Lung microvascular endothelial cell (primary cell): ENCODE measurements at places on chromosomes 12 and 14. TPM values are rescaled to one million over a fixed set of nuclear protein-coding genes. Genes with fewer than 3 reads are reported as not detected.

DNA sequence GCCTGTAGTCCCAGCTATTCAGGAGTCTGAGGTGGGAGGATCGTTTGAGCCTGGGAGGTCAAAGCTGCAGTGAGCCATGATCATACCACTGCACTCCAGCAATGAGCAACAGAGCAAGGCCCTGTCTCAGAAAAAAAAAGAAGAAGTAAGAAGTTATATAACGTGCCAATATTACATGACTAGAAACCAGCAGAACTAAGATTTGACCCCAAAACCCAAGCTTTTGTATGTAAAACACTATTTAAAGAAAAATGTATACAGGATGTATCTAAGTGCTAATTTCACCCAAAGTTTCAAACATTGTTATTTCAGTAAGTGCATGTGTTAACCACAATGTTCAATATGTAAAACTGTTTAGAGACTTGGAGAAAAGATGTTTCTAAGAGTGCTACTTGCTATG is 94.7 kb downstream of the SLC5A8 start:
- no peak for DNase-seq

DNA sequence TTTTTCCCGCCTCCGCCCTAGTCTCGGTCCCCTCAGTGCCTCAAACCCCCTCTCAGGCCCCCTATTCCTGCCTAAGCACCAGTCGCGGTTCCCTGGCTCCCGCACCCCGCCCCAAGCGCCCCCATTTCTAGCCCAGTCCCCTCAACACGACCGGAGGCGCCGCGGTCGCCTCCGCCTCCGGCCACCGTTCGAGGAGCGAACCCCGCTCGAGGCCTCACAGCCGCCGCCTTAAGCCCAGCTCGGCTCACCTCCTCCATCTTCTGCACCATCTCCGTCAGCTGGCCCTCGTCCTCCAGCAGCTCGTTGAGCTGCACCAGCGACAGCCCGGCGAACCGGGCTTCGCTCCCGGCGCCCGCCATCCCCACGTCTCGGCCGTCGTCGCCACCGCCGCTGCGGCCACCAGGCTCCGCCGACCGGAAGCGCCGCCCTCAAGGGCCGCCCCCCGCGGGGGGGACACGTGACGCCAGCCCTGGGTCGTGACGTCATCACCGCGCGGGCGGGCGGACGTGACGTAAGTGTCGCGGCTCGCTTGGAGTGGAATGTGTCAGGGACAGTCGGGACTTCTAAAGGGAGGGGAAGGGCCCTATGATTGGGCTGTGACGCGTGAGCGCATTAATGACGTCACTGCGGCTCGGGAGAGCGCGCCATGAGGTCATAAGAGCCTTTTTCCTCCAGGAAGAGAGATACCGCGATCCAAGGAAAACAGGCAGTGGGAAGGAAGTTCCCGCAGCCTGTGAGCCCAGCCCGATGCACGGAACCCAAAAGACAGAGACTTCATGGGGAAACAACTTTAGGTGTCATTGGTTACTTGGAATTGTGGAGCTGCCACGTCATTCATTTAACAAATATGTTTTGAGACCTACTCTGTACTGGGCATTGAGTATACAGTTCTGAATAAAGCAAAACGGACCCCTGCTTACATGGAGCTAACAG is at the start of gene VPS37B:
VPS37B (minus strand) TSS at position 421 of the 933 bp plus-strand sequence; CDS start at position 359, 62 bp downstream.
- peak; percentile 92 for DNase-seq

DNA sequence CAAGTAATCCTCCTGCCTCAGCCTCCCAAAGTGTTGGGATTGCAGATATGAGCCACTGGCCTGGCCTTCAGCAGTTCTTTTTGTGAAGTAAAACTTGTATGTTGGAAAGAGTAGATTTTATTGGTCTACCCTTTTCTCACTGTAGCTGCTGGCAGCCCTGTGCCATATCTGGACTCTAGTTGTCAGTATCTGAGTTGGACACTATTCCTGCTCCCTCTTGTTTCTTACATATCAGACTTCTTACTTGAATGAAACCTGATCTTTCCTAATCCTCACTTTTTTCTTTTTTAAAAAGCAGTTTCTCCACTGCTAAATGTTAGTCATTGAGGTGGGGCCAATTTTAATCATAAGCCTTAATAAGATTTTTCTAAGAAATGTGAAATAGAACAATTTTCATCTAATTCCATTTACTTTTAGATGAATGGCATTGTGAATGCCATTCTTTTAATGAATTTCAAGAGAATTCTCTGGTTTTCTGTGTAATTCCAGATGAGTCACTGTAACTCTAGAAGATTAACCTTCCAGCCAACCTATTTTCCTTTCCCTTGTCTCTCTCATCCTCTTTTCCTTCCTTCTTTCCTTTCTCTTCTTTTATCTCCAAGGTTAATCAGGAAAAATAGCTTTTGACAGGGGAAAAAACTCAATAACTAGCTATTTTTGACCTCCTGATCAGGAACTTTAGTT is 88.7 kb downstream of the APAF1 start:
- no peak for DNase-seq

- DNase-seq: peak; percentile 63
These were observed 48.6 kb downstream of the PCNX1 start for GRCh38 chr14:70955543-70956480.

DNA sequence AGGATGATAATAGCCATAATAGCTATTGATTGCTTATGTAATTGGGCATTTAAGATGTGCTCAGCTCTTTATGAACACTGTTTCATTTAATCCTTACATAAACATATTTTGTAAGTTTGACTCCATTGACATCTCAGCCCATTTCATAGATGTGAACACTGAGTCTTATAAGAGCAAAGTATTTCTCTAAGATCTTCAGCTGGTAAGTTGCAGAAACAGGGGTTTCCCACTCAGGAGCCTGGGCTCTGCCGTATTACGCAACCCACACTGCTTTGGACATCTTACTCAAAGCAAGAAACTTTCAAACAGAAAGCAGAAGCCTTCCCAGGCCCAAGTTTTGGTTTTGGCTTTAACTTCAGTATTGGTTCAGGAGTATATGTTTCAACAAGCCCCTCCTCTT is 705.1 kb downstream of the MED13L start:
- no peak for DNase-seq

PLCZ1 gene
- total RNA-seq: not detected in 2 replicates

IL31 gene
- not detected in 2 replicates for total RNA-seq

GRCh38 chr14:104680806-104681688 is 8.4 kb upstream of the INF2 start:
- DNase-seq: peak; percentile 85

- DNase-seq: peak; percentile 50
These were observed 216.7 kb downstream of the MED13L start for GRCh38 chr12:116060764-116061163.

- DNase-seq: no peak
These were observed 87.8 kb upstream of the PDE3A start for GRCh38 chr12:20280515-20280914.

- peak; percentile 66 for DNase-seq
These were observed 60.1 kb upstream of the DICER1 start for GRCh38 chr14:95217391-95217900.

ATG101 gene
- total RNA-seq: 41.8 and 66.5 TPM in 2 replicates

DNA sequence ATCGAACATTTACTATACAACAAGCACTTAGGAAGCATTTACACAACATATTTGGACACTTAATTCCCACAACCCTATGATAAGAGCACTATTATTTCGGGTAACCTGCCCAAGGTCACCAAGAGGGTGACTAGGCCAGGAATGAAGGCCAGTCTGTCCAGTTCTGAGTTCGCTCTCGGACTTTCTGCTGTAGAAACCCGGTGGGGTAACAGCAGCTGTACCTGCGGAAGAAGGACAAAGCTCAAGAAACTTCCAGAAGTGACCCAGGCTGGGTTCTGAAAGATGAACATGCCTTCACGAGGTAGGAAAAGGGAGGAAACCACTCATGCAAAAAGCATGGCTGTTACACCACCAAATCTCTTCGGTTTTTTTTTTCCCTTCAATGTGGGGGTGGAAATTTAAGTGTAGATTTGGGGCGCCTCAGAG is 10.8 kb downstream of the PLA2G1B start:
- DNase-seq: no peak

DNA sequence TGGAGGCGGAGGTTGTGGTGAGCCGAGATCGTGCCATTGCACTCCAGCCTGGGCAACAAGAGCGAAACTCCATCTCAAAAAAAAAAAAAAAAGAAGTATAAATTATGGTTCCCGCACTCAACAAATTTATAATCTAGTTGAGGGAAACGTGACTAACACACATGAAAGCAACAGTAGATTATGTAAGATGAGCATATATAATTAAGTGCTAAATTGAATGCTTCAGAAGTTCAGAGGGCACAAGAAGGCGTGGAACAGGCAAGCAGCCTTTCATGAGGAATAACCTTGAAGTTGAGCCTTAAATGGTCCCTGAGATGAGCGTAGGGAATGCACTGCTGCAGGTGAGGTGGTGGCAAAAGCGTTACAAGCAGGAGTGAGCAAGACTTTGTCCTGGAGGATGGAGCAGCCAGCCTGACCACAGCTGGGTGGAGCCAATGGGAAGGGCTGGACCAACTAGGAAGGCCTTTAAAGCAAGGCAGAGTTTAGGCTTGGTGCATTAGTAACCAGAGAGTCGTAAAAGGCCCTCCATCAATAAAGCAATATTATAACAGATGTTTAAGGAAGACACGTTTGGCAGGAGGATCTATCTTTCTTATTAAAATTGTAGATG is 30.6 kb upstream of the TUBA1A start:
- no peak for DNase-seq

AJUBA gene
- total RNA-seq: 36.0 and 70.2 TPM in 2 replicates

DNA sequence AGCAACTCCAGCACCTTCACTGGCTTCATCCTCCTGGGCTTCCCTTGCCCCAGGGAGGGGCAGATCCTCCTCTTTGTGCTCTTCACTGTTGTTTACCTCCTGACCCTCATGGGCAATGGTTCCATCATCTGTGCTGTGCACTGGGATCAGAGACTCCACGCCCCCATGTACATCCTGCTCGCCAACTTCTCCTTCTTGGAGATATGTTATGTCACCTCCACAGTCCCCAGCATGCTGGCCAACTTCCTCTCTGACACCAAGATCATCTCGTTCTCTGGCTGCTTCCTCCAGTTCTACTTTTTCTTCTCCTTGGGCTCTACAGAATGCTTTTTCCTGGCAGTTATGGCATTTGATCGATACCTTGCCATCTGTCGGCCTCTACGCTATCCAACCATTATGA is 6.8 kb downstream of the OR11G2 start:
- no peak for DNase-seq

DNA sequence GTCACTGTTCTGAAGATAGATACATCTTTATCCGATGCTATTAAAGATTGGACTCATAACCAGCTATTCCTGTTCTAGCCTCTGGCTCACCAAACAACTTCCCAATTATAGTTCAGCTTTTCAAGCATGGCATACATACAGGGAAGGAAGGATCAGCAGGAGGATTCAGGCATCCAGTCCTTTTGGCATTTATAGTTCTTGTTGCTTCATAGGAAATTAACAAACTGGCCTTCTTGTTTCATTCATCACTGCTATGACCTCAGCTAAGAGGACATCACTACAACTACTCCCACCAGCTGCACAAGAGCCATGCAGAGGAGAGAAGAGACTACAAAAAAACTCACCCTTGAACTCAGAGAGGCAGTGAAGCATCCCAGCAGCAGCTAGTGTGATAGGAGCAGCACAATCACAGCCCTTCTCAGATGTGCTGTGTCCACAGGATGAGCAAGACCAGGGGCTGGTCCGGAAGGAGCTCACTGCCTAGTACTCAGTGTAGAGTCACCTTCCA is 100.5 kb downstream of the SPTSSA start:
- no peak for DNase-seq

GRCh38 chr12:41992692-41993215 is 151.9 kb downstream of the GXYLT1 start:
- no peak for DNase-seq

MED6 gene
- 14.8 and 19.6 TPM in 2 replicates for total RNA-seq

GRCh38 chr14:21060614-21061346 is 3.2 kb downstream of the RNASE8 start:
- no peak for DNase-seq

GRCh38 chr14:48936362-48936761 is 649.8 kb downstream of the RPS29 start:
- no peak for DNase-seq

ZNF891 gene
- 0.22 and 0.60 TPM in 2 replicates for total RNA-seq

GRCh38 chr12:31728289-31728916 is 418 bp downstream of the AMN1 start:
- DNase-seq: peak; percentile 55

DNA sequence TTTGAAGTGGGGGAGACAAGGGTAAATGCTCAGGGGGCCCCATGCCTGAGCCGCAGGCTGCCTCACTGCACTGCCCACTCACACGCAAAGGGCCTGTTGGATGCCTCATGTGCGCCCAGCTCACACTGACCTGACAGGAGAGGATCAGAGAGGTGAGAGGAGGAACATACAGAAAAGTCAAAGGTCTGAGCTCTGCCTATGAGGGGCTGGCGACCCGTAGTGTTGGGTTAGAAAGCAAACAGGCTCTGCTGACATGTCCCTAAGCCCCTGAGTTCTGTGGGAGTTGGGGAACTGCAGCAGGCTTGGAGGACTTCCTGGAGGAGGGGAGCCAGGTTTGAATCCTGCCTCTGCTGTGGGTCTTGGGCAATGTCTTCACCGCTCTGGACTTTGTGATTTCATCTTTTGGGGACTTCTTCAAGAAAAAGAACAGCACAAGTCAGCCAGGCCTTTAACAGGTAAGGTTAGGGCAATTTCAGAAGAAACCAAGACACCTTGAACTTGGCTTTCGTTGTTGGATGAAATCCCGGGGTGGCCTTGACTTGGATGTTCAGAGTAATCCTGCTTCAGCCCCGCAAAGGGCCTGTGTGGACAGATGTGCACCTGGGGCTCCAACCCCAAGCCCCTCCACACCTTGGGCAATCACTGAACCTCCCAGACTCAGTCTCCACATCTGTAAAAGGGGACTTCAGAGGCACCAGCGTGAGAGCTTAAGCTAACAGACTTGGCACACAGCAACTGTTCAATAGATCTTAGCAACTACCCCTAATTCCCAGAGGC is 116.8 kb downstream of the SCARB1 start:
- no peak for DNase-seq

DNA sequence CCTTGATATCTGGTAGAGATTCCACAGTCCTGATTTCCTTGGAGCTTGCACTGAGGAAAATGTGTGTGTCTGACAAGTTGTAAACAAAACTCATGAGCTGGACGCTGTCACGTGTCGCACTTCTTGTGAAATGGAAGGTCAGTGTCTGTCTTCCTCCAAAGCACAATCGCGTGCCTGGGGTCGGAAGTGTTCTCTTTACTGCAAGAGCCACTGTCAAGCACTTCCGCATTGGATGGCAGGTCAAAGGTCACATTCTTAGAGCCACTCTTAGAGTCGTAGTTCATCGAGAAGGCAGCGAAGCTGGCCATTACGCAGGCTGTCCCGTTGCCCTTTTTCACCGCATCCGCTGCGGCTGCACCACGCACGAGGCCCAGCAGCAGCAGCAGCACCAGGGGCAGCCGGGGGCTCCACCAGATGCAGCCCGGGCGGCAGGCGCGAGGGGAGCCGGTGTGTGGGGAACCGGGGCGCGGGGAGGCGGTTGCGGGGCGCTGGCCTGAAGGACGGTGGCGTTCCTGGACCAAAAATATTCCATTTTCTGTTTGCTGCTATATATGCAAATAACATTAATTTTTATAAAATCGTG is 45.0 kb downstream of the LRTM2 start:
- DNase-seq: no peak

PMCH gene
- total RNA-seq: not detected in 2 replicates

- DNase-seq: peak; percentile 40
These were observed 33.8 kb downstream of the WBP11 start for GRCh38 chr12:14769466-14769968.
